BJ (cell line): ENCODE measurements at places on chromosomes 4 and X. TPM values are rescaled to one million over a fixed set of nuclear protein-coding genes. Genes with fewer than 3 reads are reported as not detected.

PDGFRA gene
- 90.5 and 129 TPM in 2 replicates for polyA plus RNA-seq

SCRG1 gene
- 0.47 and 0.56 TPM in 2 replicates for polyA plus RNA-seq

PPP1R2C gene
- not detected in 2 replicates for polyA plus RNA-seq

SH2D1A gene
- polyA plus RNA-seq, result not detected in 2 replicates

CENPI gene
- 5.4 and 8.5 TPM in 2 replicates for polyA plus RNA-seq

TNMD gene
- polyA plus RNA-seq, result not detected in 2 replicates

RP2 gene
- polyA plus RNA-seq, result 7.4 and 10.8 TPM in 2 replicates

MXRA5 gene
- 35.1 and 36.5 TPM in 2 replicates for polyA plus RNA-seq

SLC10A7 gene
- 3.9 and 8.3 TPM in 2 replicates for polyA plus RNA-seq

PDGFC gene
- polyA plus RNA-seq, result 22.4 and 35.5 TPM in 2 replicates

RAB33B gene
- 4.0 and 6.2 TPM in 2 replicates for polyA plus RNA-seq

THAP6 gene
- 7.3 and 12.4 TPM in 2 replicates for polyA plus RNA-seq

TNIP3 gene
- polyA plus RNA-seq, result 0.20 and 0.33 TPM in 2 replicates
